ENCODE measurements at places on chromosomes 2 and 18.

DNA sequence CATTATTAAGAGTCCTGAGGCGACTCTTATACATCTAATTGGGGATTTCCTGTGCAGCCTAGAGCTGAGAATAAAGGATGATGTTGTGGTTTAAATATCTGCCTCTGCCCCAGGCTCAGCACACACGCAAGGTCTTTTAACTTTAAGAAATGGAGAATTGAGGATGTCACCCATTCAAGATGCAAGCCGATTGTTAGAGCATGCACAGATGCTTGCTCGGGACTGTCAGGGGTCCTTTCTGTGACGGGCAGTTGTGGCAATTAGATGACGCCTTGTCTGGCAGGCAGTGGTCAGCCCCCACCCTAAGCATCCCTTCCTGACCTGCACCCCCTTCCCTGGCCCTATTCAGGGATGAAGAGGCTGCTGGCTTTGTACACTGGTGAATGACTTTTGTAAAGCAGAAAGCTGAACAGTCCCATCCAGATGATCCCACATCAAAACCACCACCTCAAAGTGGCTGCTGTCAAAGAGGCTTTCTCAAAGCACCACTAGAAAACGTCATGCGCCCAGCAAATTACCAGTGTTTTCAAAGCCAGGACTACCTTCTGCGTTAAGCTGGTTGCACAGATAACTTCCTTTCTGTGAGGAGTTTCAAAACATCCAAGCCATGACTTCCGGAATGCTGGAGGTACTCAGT is 23.7 kb downstream of the FAM178B start:
- no peak for DNase-seq

DNA sequence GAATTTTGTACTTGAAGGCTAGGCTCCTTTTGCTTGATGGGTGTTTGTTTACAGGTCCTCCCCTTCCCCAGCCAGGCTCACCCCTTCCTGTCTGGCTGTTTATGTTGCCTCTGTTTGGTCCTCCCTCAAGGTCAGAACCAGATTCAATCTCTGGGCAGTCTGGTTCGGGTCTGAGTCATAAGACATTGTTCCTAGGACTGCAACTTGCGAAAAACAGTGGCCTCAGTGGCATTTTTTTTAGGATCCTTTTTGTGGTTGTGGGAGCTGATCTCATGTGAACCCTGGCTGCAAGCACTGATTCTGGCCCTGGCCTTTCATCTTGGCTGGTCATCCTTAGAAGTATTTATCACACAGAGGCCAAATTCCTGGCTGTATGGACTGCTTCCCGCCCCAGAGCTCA is 370.4 kb downstream of the CLIP4 start:
- DNase-seq, result no peak

GRCh38 chr18:1774261-1774660 is 797.0 kb downstream of the METTL4 start:
- no peak for DNase-seq

DNA sequence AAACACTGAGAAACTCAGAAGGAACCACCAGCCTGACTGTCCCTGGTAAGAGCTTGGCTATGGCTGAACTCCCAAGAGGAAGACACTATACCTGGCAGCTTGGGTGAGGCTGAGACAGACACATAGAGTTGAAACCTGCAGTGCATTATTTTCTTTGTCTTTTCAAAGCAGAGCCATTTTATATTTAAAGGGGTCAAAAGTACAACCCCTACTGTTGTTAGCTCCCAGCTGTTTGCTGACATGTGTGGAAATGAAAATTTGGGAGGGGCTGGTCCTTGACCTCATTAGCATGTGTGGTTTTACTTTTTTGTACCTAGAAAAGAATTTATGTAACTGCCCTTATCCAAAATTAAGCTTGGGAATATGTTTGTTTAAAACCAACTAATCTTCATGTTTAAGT is 309.0 kb downstream of the RPRM start:
- no peak for DNase-seq

DNA sequence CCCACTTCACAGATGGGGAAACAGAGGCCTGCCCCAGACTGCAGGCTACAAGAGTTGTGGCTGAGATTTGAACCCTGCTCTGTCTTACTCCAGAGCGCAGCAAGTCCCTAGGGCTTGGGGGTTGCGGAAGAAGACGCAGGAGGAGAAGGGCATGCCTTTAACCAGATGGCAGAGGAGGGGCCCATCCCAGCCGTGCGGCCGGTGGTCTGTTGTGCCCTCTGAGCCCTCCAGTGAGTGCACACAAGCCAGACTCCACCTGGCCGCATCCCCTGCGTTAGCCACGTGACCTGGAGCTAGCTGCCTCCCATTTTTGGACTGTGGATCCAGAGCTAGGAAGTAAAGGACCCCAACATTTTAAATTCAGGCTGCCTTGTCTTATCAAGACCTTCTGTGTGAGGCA is 2.8 kb downstream of the KCNIP3 start:
- no peak for DNase-seq

DNA sequence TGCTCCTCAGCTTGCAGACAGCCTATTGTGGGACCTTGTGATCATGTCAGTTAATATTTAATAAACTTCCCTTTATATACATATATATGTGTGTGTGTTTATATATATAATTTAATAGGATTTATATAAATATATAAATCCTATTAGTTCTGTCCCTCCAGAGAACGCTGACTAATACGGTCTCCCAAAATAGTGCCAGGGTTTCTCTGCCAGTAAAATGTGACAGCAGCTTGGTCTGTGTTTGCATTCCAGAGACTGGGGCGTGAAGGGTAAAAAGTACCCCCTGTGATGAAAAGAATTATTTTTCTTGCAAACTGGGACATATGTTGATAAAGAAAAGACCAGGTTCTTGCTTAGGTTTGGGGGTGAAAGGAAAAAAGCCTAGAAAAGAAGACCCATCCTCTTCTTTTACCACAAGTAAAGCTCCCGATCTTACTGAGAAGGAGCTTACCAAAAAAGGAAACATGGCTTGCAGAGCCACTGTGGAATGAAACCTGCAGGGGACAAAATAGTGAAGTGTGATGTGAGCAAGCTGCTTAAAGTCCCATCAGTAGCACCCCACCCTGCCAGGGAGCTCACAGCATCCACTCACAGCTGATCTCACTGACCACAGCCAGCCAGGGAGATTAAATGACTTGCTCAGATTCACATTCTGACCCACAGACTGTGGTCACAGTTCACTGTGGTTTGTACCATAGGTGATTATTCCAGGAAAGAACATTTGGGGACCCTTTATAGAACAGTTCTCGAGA is 110.9 kb upstream of the RMP24 start:
- no peak for DNase-seq

DNA sequence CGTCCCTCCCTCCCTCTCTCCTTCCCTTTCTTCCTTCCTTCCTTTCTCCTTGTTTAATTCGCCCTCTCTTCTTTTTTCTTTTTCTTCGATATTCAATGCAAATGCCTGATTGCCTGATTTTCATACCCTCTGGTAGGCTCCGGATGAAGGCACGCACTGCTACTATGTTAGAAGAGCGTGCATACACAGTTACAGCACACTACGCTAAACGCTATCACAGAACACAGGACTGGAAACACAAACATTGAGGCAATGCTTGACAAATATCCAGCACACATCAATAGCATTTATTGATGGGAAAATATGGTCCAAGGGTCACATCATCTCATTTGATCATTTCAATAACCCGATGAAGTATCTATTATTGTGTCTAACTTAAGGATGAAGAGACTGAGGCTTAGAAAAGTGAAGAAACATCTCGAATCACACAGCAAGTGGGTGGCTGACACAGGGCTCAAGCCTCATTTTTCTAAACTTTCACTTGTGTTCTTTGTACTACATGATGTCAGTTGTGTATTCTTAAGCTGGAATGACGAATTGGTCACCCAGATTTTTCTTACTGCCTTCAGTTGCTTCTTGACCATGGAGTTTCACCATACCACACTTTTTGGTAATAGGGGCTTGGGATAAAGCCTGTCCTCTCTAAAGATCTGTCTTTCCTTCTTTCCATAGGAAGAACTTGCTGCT is 101.8 kb downstream of the TRIB2 start:
- DNase-seq, result no peak

- DNase-seq, result no peak
Observed at GRCh38 chr2:96888072-96889011, 18.5 kb upstream of the SEMA4C start.

DNA sequence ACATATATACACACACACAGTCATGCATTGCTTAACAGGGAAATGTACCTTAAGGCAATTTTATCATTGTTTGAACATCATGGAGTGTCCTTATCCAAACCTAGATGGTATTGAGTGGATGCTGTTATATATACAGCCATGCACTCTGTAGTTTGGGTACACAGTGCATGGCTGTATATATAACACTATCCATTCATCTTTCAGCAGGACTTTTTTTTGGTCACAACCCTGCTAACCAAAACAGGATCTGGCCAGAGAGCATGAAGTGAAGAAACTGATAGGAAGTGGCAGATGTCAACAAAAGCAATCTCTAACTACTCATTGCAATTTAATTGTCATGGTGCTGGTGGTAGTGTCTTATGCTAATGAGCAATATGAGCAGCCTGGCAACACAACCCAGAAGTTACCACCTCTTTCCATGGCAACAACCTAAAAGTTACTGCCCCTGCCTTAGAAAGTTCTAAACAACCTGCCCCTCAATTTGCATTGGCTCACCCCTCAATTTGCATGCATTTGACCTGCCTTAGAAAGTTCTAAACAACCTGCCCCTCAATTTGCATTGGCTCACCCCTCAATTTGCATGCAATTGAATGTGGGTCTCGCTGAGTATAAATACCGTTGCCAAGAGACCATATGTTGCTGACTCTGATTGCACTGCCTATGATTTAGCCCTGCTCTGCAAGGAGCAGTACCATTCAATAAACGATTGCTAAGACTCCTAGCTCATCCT is 434.9 kb downstream of the DSEL start:
- DNase-seq, result no peak

- DNase-seq, result no peak
Observed at GRCh38 chr2:45119038-45119437, 109.8 kb upstream of the SIX2 start.

DNA sequence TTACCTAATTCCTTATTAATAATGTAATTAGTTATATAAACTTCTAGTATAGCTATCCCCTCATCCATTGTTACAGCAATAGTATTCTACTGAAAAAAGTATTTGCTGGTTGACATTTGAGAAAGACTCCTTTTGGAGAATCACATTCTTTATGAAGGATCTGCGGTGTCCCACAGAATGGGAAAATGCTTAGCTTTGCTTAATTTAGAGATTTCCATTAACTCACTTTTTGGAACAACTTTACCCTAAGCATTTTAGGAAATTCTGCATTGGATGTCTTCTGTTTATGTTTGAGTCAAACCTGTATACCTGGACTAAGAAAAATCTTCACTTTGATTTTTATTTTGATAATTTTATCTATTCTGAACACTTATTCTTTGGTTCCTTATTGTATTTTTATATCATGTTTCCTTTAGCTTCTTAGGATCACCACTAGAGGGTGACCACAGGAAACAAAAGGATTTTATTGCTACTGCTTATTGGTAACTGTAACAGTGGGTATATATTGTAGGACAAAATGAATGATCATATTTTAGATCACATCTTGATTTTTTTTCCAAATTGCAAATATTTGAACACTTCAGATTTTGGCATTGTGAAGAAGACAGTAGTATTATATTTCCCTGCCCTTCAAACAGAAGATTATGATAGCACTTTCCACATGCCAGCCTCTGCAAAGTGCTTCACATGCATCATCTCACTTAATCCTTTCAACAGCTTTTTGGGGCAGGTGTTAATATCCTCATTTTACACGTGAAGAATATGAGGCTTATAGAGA is 79.6 kb downstream of the MIB1 start:
- no peak for DNase-seq

DNA sequence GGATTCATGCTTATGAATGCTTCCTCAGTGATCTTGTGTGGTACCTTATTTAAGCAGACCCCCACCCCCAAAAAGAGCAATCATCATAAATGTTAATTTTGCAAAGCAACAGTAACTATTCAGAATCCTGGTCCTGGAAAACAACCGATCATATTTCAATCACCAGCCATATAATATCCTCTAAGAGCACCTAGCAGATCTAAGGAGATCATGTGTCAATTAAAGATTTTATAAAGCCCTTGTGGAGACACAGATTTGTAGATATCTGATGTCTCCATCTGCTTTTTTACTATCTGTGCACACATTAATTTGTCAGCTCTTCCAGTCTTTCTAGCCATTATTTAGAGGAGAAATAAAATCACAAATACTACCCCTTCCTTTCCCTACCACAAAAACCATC is 423.7 kb downstream of the TGIF1 start:
- DNase-seq, result no peak

DNA sequence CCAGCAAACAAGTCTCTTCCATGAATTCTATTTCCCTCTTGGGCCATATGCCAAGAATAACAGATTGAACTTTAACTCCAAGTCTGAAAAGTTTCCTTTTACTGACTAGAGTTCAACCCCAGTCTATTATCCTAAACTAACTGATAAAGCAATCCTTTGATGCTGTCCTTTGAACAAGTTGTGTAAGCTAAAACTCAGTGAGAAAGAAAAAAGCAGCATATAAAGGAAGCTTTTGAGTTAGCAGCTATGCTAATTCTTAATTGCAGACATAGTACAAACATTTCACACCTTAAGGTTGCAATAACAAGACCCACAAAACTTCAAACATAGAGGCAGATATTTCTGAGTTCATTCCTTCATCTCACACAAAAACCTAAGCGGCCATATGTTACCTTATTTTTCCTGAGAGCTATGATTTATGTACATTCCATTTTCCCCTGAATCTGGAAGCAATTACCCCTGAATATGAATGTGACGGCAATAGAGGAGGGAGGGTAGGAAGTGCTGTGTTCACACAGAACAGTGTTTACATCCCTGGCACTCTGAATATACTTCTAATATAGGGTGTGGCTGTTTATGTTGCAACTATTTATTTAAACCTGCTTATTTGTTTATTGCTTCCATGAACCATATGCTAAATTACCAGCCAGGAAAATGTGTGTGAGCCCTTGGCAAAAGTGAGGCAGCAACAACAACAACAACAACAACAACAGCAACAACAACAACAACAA is 180.6 kb downstream of the IRS1 start:
- DNase-seq, result no peak

- DNase-seq, result no peak
Observed at GRCh38 chr2:64137996-64138395, 6.2 kb downstream of the PELI1 start.

DNA sequence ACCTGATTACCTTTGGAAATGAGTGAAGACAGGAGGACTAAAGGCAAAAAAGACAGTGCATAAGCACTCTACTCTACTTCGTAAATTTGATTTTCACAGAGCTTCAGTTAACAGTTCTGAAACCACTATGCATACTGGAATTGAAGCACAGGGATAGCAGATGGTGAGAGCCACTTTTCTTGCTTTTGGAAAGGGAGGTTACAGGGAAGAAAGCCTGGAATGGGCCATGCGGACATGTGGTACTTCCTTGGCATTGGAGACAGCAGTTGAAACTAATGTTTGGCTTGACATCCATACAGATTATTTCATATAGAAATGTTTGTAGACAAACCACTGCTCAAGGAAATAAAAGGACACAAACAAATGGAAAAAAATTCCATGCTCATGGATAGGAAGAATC is 585.6 kb upstream of the RAB6C start:
- no peak for DNase-seq

- DNase-seq, result no peak
Observed at GRCh38 chr18:38750751-38751150, 1185.2 kb upstream of the CELF4 start.

GRCh38 chr18:56470406-56471351 is 167.7 kb downstream of the TXNL1 start:
- DNase-seq, result no peak

GRCh38 chr18:48790869-48791635 is 159.7 kb downstream of the SMAD7 start:
- no peak for DNase-seq

- DNase-seq, result no peak
Observed at GRCh38 chr18:34817636-34818035, 107.5 kb downstream of the DTNA start.

Data from KG1 (cell line).